GM12878 (cell line): ENCODE measurements at places on chromosomes 4 and X. TPM values are rescaled to one million over a fixed set of nuclear protein-coding genes. Genes with fewer than 3 reads are reported as not detected.

CENPVL3 gene
- polyA plus RNA-seq = not detected in 2 replicates

STPG2 gene
- 0.11 TPM in 1 of 2 replicates, not detected in the other for polyA plus RNA-seq

EVC2 gene
- polyA plus RNA-seq = 5.6 and 5.9 TPM in 2 replicates

F8A3 gene
- not detected in 2 replicates for polyA plus RNA-seq

LNX1 gene
- polyA plus RNA-seq = 0.79 and 1.0 TPM in 2 replicates

CSAG3 gene
- 0.40 and 0.51 TPM in 2 replicates for polyA plus RNA-seq

NRK gene
- not detected in 2 replicates for polyA plus RNA-seq

KLHL2 gene
- 9.0 and 12.0 TPM in 2 replicates for polyA plus RNA-seq

MMRN1 gene
- polyA plus RNA-seq = 0.26 and 0.71 TPM in 2 replicates

DOK7 gene
- polyA plus RNA-seq = 0.09 TPM in 1 of 2 replicates, not detected in the other

SLC25A53 gene
- polyA plus RNA-seq = 6.8 and 7.3 TPM in 2 replicates

RAI2 gene
- not detected in 2 replicates for polyA plus RNA-seq

HELT gene
- not detected in 2 replicates for polyA plus RNA-seq

CT47B1 gene
- polyA plus RNA-seq = not detected in 2 replicates

CEP44 gene
- polyA plus RNA-seq = 16.5 and 17.0 TPM in 2 replicates

VEGFC gene
- polyA plus RNA-seq = not detected in 2 replicates

NHS gene
- not detected in 2 replicates for polyA plus RNA-seq

MAGEA10 gene
- not detected in 2 replicates for polyA plus RNA-seq

SNCA gene
- polyA plus RNA-seq = 0.14 TPM in 1 of 2 replicates, not detected in the other

PDZD4 gene
- not detected in 2 replicates for polyA plus RNA-seq

PTTG2 gene
- polyA plus RNA-seq = 0.44 TPM in 1 of 2 replicates, not detected in the other

CAPN6 gene
- not detected in 2 replicates for polyA plus RNA-seq

GPC3 gene
- polyA plus RNA-seq = 0.09 TPM in 1 of 2 replicates, not detected in the other

AP1S2 gene
- polyA plus RNA-seq = 44.4 and 53.6 TPM in 2 replicates

SORBS2 gene
- polyA plus RNA-seq = 0.27 and 0.56 TPM in 2 replicates

PCYT1B gene
- polyA plus RNA-seq = not detected in 2 replicates

GRCh38 chr4:5906191-5906590 is 13.3 kb upstream of the CRMP1 start:
- DNase-seq = no peak

GRCh38 chr4:55216863-55217635 is 91.7 kb upstream of the KDR start:
- no peak for DNase-seq

GRCh38 chr4:16524911-16525554 is 298.8 kb upstream of the TAPT1 start:
- DNase-seq = no peak

DNA sequence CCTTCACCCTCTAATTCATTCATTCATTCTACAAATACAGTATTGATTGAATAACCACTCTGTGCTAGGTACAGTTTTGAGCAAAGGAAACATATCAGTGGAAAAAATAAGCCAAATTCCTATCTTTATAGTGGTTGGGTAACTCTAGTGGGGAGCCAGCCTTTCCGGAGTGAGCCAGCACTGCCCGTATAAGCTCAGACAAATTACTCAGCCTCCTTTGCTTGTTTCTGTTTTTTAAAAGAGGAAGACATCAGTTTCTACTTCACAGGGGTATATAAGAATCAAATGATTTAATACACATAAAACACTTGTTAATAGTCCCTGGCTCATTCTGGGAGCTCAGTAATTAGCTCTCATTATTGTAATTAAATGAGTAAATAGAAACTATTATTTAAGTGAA is 238.2 kb upstream of the MAD2L1 start:
- no peak for DNase-seq

DNA sequence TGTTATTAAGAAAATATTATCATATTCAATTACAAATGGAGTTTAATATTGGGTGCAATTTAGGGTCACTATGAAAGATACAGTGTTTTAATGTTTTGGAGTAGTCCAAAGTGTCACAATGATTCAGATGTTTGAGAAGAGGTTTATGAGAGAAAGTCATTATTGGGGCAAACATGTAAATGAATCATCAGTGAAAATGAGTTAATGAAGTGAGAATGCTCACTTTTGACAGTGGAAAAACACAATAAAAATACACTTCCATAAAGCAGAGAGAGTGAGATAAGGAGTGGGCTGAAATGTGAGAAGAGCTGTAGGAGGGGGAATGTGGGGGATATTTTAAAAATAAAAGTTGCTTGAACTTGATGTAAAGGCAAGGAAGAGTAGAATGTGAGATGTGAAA is 957.1 kb downstream of the PCDH18 start:
- no peak for DNase-seq

GRCh38 chr4:111736516-111736915 is 408.7 kb upstream of the FAM241A start:
- DNase-seq = no peak

- no peak for DNase-seq
Observed at GRCh38 chrX:24377195-24377594, 16.8 kb downstream of the SUPT20HL1 start.

GRCh38 chr4:130110189-130110588 is 1014.2 kb downstream of the C4orf33 start:
- no peak for DNase-seq

GRCh38 chrX:119853444-119853843 is 681 bp upstream of the UPF3B start:
- DNase-seq = no peak

DNA sequence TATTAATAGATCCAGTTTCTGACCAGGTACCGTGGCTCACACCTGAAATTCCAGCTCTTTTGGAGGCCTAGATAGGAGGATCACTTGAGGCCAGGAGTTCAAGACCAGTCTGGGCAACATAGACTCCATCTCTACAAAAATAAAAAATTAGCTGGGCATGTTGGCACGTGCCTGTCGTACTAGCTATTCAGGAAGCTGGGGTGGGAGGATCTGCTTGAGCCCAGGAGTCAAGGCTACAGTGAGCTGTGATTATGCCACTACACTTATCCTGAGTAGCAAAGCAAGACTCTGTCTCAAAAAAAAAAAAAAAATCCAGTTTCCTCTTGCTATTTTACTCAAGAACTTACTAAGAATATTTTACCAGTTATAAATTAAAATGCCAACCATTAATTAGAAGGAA is 91.7 kb downstream of the SLC10A6 start:
- DNase-seq = no peak

DNA sequence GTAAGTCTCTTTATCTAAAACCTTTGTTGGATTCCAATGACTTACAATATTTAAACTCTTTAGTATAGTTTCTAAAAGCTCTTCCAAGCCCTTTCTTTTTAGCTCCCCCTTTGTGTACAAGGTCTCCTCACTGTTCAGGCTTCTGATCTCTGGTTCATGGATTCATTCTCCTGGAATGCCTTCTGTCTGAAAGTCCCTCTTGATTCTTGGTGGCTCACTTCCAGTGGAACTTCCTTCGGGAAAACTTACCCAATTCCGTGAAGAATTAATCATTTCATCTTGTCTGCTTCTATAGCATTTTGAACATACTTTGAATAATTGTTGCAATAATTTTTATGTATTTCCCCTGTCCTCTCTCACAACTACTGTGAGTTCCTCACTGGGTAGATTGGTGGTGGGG is 3.6 kb downstream of the ARHGAP24 start:
- DNase-seq = no peak

GRCh38 chr4:36551697-36552214 is 270.3 kb downstream of the DTHD1 start:
- DNase-seq = peak; percentile 69

- no peak for DNase-seq
Observed at GRCh38 chr4:78337244-78338020, 214.1 kb upstream of the ANXA3 start.

- DNase-seq = no peak
Observed at GRCh38 chrX:103552236-103552635, 32.9 kb upstream of the RAB40A start.

- DNase-seq = no peak
Observed at GRCh38 chrX:19799319-19800182, 87.8 kb downstream of the SH3KBP1 start.

DNA sequence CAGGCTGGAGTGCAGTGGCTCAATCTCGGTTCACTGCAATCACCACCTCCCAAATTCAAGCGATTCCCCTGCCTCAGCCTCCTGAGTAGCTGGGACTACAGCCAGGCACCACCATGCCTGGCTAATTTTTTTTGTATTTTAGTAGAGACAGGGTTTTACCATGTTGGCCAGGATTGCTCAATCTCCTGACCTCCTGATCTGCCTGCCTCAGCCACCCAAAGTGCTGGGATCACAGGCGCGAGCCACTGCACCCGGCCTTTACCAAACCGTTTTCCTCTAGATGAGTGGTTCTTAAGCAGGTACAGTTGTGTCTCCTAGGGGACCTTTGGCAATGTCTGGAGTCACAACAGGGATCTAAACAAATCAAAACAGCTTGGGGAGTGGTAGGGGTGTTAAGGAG is 11.6 kb downstream of the AMELX start:
- DNase-seq = no peak

GRCh38 chr4:140569307-140569638 is 512 bp upstream of the UCP1 start:
- DNase-seq = no peak

- no peak for DNase-seq
Observed at GRCh38 chr4:1192091-1192492, 19.7 kb upstream of the SPON2 start.

DNA sequence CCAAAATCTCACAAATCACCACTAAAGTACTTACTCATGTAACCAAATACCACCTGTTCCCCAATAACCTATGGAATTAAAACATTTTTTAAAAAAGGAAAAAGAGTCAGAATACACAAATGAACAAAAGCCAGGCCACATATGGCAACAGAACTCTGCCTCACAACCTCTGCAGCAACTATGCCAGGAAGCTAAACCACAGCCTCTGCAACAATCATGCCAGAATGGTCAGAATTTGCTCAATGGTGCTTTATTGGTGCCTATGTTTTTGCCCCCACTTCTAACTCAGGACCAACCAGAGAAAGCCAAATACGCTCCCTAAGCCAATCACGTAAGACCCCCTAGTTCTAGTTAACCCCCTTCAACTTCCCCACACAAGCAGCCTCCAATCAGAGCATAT is 69.6 kb downstream of the HOPX start:
- no peak for DNase-seq

- DNase-seq = no peak
Observed at GRCh38 chrX:38571058-38571457, 9.7 kb downstream of the TSPAN7 start.

DNA sequence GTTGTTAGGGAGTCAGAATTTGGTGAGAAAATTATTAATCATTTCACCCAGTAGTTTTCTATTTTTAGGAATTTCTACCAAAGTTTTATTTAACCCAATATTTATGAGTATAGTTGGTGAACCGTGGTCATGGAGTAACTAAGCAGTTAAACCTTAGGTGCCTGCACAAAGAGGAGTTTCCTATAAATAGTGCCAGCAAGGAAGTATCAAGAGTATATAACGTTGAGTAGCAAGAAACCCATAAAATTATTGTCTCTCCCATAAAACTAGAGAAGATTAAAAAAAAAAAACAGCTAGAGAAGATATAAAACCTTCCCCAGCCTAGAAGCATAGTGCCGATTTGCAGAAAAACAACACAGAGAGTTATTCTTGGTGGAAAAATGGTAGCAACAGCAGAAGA is 158.9 kb downstream of the PRDM5 start:
- no peak for DNase-seq

DNA sequence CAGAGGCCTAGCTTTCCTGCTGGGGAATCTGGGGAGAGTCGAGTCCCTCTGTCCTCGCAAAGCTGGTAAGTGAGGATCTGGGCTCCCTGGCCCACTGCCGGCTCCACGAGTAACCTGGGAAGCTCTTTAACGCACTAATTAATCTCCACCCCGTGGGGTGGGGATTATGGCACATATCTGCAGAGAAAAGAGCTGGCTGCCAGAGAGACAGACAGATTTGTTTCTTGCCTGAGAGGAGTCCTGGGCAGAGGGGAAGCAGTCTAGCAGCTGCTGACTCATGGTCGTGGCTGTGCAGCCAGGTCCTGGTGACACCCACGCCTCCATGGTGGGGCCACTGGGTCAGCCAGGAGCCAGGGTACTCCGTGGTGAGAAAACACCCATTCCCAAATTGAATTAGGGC is 14.0 kb downstream of the SORCS2 start:
- no peak for DNase-seq

- DNase-seq = no peak
Observed at GRCh38 chrX:39477762-39478120, 620.0 kb downstream of the BCOR start.

DNA sequence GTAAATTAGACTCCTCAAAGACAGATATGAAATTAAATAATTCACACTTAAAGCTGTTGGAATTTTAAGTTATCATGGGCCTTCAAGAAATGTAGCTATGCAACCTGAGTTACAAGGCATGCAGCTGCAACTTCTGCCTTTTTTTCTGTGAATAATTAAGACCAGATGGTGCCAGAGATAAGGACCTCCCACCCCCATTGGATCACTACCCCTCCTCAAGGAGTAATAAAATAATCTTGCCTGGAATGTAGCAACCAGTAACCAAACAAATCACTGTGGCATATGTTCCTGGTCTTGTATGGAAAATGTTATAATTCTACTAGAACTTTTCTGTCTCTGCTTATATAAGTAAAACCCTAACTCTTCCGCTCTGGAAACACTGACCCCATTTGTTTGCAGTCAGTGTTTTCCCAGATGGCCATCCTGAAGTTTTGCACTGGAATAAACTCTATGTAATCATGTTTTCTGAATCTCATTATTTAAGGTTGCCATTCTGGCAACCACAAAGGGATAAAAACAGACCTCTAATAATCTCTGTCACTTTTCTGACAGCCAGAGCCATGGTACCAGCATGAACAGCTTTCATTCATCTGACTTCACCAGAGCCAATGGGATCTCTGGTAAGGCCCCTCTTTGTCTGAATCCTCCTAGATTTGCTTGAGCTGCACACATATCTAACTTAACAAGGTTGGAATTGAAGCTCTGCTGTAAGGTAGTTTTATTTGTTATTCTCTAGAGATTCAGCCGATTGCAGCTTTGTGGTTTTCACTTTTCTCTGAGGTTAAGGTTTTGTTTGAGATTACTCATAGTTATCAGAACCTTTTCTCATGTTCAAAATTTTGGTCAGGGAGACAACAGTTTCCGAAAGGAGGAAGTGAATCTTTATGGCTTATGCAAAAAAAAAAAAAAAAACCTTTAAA is 274.6 kb downstream of the NAF1 start:
- DNase-seq = peak; percentile 89

GRCh38 chrX:129653971-129654651 is 645 bp downstream of the APLN start:
- no peak for DNase-seq

- no peak for DNase-seq
Observed at GRCh38 chrX:132270699-132271098, 51.5 kb upstream of the RAP2C start.

GRCh38 chr4:7777871-7778509 is 161.7 kb downstream of the AFAP1 start:
- no peak for DNase-seq

- DNase-seq = no peak
Observed at GRCh38 chrX:104254442-104255115, at the start of gene ESX1. Gene ESX1 (minus strand): TSS chrX:104254933. CDS start chrX:104254849, 84 bp downstream.

DNA sequence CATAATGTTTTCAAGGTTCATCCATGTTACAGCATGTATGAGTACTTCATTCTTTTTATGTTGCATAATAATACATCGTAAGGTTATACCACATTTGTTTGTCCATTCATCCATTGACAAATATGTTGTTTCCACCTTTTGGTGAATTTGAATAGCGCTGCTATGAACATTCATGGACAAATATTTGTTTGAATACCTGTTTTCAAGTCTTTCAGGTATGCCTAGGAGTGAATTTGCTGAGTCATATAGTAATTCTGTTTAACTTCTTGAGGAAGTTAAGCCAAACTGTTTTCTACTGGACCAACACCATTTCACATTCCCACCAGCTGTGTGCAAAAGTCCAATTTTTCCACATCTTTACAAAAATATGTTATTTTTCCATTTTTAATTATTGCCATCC is 31.5 kb downstream of the IRS4 start:
- DNase-seq = no peak

GRCh38 chr4:123102897-123103471 is 180.6 kb upstream of the NUDT6 start:
- DNase-seq = no peak

- DNase-seq = no peak
Observed at GRCh38 chr4:171846232-171846631, 33.0 kb downstream of the GALNTL6 start.
